Stimulated activated CD8-positive, alpha-beta memory T cell treated with anti-CD3 and anti-CD28 coated beads, Interleukin-4, amount 100 ng/mL, for 4 hours (primary cell): ENCODE measurements at places on chromosomes 6 and 20.

DNA sequence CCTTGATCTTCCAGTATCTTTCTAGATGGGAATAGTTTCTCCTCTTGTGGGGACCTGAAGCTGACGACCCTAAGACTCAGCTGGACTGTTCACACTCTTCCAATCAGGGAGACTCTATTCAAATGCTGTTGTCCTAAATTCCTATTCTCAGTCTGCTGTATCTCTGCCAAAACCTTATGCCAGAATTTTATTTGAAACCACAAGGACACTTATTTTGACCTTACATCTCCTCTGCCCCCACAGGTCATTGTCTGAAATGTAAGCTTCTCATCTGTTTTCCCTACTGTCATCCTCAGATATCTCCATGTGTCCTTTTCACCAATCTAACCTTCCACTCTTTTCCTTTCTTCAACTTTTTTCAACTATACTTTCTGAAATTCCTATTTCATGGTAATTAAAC, 289.5 kb upstream of the SGK1 start:
- DNase-seq = no peak

GRCh38 chr6:138245751-138246150, 27.5 kb upstream of the PBOV1 start:
- no peak for DNase-seq

DNA sequence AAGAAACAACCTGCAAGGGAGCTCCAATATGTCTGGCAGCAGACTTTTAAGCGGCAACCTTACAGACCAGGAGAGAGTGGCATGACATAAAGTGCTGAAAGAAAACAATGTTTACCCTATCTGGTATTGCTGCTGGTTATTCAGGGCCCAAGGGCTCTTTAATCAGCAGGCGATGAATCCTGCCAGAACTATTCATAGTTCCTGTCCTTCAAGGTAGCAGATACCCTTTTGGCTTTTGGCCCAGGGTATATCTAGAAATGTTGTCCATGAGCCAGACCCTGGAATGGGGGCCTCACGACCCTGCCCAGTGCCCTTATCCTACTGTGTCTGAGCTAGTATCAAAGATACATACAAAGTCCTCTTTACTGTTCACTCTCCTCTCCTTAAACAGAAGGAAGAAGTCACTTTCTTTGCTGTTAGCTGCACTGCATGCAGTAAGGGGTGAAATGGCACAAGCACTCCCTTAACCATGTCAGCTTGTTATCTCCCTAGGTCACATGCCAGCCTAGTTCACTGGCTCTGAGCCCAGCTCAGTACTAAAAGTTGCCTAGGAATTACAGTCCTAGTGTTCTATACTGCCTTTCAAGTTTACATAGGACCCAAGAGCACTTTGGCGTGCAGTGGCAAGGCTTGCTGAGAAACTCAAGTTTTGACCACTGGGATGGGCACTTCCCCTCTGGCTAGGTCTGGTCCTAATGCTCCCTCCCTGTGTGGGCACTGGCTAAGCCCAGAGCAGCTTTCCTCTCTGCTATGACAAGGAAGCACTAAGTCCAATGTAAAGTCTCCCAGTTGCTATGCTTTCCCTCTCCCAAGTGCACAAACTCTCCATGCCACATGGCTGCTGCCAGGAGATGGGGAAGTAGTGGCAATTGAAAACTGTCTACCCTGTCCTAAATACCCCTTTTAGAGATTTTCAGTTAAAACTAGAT, 122.0 kb downstream of the HTR1B start:
- DNase-seq = no peak

- no peak for DNase-seq
Measured at GRCh38 chr6:154888421-154889295, 106.5 kb upstream of the TIAM2 start.

DNA sequence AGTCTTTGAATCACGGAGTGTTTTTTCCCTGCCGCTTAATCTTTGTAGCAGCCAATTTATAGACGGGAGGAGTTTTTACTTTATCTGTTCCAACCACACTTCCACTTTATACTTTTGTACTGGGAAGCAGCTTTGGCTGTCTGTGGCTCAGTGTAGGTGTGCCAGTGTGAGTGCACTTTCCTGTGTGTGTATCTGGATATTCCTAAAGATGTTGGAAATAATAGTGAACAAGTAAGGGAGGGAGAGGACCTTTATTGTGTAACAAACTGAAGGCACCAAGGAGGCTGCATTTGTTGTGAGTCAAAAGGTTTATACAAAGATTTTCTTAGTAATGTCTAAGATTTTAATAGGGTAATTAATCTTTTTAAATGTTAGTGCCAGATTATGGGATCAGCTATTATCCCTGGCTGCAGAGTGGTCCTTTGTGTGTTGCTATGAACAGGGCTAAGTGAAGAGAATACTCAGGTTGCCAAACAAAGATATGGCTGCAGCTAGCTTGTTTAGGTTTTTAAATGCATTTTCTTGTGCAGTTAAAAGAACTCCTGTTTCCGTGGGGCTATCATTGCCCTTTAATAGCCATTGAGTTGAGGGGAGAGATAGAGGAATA, 226.3 kb downstream of the RNF144B start:
- DNase-seq = no peak

DNA sequence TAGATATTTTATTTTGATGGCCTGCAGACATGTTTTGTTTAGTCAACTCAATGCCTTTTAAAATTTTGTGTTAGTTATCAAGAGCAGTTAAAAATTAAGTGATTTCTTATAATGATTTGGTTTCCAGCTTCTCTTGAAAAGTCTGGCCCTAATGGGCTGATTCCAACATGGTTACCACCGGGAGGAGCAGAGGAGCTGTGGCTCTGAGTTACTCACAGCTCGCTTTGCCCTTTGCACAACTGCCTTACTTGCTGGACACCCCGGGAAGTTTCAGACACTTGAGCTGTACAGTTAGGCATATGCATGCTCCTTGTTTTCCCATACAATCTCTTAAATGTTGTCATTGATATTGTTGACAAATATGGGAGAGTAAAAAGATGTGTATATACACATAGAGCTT, 173.1 kb upstream of the MMS22L start:
- no peak for DNase-seq

DNA sequence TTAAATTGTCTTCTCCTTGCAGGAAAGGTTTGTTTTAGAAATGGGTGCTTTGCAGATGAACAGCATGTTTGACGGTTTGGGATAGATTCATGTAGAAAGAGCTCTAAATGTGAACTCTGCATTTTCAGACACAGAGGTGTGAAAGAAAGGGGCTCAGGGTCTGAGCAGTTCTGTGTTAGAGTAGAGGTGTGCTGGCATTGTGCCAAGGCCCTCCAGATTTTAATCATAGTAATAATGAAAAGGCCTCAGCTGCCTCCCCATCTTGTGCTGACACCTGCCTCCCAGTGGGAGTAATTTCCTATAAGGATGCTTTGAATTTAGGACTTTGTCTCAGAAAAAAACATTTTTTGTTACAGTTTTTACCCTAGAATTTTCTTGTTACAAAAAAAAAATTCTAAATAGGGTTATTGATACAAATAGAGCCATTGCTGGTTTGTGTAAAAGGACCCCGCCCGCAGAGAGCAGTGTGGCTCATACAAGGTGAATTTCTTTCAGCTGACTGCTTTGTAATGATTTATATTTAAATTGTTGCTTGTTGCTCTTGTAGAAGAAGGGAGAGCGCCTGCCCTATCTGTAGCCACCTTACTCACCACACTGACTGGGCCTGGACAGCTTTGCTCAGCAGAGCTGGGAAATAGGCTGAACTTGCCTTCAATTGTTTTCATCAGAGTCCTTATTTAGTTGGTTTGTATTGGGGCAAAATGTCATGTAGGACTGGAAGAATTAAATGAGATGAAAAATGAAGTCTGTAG, 294.5 kb downstream of the ZFAND3 start:
- DNase-seq = no peak

GRCh38 chr6:144068794-144069193, 26.6 kb downstream of the SF3B5 start:
- no peak for DNase-seq

DNA sequence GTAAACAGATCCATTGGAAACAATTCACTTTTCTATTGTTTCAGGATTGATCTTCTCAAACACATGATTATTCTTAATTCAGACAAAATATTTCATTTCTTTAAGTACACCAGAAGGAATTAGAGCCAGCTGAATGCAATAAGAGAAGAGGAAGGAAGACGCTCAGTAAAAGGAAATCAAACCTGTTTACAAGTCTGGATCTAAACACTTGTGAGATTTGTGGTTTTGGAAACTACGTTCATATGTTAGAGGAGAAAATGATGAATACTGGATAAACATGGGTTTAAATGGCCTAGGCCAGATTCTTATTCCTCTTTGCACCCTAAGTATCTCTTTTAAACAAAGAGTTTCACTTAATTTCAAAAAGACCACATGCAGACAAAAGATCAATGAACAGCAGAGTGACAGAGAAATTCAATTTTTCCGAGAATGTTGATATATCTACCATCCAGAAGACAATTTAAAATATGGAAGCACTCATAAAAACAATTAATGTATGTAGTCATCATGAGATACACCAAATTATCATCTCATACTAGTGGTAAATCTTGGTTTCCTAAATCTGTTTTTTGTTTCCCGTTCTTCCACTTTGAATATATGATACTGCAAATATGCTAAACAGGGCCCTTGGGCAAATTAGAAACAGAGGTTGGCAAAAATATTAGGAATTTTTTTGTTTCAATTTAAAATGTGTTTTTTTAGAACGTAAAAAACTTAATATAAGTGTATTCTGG, 703.5 kb upstream of the CITED2 start:
- no peak for DNase-seq

GRCh38 chr6:147905711-147906110, 397.2 kb downstream of the SAMD5 start:
- DNase-seq = no peak

- no peak for DNase-seq
Measured at GRCh38 chr6:107616775-107617174, 126.9 kb downstream of the SOBP start.

DNA sequence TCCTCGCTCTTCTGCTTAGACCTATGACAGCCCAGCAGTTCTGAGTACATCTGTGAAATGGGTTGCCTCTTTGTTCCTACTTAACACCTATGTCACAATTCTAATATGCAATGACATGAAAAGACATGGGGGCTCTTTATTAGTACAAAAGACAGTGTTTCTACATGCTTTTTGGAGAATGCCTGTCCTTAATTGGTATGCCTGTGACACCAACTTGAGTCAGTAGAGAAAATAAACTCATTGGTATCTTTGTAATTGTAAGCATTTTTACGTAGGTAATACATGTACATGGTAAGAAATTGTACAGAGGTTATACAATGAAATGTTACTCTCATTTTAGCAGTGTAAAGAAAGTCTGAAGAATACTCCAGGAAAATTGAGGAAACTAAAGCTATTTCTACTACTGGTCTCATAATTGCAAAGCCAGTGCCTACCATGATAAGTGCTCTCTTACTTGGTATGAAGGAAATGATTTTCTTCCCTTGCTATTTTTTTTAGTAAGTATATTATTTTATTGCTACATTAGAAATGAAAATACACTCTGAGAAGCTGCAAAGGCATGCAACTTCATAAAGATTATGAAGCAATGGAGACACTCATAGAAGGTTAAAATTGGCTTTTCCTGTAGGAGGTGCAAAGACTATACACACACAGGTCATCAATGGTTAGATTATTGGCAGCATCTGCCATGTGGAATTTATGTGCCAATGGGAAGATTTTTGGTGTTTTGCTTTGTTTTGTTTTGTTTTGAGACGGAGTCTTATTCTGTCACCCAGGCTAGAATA, 4.9 kb upstream of the EEF1A1 start:
- no peak for DNase-seq

DNA sequence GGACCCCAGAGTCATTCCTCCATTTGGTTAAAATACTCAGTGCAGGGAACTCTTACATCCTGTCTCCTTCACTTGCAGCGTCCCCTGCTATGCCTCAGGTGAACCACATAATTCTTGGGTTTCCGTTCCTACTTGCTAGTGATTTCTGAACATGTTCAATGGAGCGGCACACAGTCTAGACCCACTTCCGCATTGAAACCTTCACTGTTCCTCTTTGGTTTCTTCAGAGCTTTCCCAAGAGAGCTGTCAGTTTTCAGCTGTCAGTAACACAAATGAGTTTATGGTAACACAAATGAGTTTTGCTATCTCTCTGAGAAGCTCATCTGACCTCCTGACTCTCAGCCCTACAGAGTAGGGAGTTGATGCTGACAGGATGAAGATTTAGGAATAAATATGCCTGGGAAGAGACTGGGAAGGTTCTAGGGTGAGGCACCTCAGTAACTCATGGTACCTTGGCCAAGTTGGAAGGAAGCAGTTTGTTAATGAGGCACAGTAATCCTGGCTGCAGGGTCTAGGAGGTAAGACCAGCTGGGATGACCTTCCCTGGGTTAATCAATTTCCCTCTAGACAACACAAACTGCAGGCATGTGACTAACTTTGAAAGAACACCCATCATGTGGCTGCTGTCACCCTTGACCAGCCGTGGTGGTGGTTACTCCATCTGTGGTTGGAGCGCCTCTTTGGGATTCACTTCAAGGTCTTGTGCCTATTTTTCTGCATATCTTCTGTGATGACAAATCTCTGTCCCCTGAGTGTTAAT, 5.4 kb downstream of the SYS1 start:
- DNase-seq = no peak

DNA sequence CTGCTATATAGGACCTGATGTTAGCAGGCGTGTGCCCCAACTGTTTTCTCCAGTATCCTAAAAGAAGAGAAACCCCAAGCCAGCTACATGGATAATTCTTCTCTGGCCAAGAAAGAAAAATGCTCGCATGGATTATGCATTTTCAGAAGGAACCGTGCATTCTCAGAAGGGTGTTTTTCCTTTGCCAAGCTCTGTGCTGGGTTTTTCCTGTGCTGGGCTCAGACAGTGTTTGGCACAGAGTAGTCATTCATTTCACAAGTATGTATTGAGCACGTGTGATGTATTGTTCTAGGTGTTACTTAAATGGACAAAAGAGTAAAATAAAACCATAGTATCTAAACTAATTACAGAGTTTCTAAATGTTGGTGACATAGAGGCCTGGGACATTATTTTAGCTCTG, 62.7 kb upstream of the ZNF133 start:
- DNase-seq = no peak

DNA sequence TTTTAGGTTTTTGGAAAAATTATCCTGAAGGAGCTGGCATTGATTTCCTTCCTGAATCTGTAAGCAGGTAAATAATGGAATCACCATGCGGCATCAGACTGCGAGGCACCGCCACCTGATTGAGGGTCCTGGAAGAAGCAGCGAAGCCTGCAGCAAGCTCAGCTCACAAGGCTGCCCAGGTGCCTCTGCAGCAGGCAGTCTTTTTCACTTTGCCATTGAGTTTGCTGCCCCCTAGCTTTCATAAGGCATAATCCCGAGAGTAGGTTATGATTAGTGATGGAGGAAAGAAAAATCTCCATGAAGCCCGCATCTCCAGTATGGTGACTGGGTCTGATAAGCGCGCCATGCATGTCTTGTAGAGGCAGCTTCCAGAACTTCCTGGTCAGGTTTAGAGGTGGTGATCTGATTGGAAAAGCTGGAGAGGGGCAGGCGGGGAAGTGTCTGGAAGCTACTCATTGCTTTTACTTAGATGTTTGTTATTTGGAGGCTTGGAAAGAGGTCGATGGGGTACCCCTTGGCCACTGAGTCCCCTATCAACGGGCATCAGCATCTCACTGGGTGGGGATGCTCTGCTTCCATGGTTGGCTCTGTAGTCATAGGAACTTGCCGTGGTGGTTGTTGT, 26.7 kb downstream of the IYD start:
- no peak for DNase-seq

- DNase-seq = no peak
Measured at GRCh38 chr20:21356386-21356785, 40.9 kb downstream of the NKX2-4 start.
